Hypothalamus (tissue), 51 donors: ENCODE measurements at places on chromosomes 3 and 15.
A peak's percentile ranks its signal among the peaks of the same experiment; 100 is the strongest.

- no peak for DNase-seq
Measured at GRCh38 chr15:45136378-45136764, 6.6 kb downstream of the DUOX1 start.

- no peak for DNase-seq
Measured at GRCh38 chr3:168088106-168088720, 7.5 kb downstream of the GOLIM4 start.

- no peak for DNase-seq
Measured at GRCh38 chr3:195005759-195006510, 265.0 kb downstream of the XXYLT1 start.

DNA sequence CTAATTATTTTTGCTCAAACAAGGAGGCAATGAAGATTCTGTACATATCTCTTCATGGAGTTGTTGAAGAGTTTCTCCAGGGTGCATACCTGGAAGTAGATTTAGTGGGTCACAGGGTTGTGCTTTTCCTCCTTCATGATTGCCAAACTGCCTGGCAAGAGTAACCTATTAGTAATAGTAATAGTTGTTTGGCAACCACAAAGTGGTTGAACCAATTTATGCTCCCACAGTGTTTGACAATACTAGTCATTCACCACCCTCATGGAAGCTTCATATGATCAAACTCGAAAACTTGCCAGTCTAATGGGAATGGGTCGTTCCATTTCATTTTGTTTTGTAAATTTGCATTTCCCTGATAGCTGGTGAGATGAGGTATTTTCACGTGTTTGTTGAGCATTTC, 57.8 kb downstream of the TLE3 start:
- no peak for DNase-seq

DNA sequence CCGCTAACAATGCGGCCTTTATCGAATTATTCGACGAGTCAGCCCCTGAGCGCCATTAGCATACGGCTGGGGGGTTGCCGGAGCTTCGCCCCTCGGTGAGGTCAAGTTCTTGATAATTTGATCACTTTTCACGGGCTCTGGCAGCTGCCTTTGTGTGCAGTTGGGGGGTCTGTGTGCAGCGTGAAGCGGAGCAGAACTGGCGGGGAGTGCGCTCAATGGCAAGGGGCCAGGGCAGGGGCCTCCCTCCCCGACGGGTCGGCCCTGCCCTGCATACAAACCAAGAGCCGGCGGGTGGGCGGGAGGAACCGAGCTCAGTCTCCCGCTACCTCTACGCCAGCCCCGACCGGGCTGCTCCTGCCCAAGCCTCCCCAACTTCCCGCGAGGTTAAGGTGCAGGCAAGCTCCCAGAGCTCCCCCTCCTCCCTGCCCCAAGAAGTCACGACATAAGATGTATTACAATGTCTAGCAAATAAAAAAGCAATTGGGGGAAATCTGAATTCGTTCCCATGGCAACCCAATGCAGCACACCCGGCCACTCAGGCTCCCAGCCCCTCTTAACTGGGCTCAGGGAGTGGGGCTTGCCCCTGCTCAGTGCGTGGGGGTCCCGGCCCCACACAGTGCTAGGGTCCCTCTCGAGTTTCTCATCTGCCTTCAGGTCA, 34.1 kb upstream of the POLG start:
- no peak for DNase-seq

GRCh38 chr15:37837276-37837675, 97.2 kb upstream of the TMCO5A start:
- DNase-seq = no peak

- peak; percentile 37 for DNase-seq
Measured at GRCh38 chr3:196202516-196202970, 8.7 kb downstream of the ZDHHC19 start.

DNA sequence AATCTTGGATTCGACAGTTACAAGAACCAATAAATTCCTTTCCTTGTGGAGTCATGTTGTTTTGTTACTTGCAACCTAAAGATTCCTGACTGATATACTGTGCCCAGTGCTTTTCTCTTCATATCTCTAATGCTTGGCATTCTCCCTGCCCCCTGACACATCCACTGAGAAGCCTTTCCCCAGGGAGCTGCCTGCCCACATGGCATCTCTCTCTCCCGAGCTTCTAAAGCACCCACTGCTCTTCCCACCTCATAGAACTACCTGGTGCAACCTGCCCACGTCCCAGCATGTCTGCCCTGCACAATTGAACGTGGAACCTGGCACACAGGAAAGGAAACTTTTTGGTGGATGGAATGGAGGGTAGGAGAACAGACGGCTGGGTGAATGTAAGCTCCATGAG, 6.8 kb downstream of the CYP8B1 start:
- no peak for DNase-seq

- DNase-seq = peak; percentile 91
Measured at GRCh38 chr3:195863121-195864061, 45.0 kb downstream of the TNK2 start.

DNA sequence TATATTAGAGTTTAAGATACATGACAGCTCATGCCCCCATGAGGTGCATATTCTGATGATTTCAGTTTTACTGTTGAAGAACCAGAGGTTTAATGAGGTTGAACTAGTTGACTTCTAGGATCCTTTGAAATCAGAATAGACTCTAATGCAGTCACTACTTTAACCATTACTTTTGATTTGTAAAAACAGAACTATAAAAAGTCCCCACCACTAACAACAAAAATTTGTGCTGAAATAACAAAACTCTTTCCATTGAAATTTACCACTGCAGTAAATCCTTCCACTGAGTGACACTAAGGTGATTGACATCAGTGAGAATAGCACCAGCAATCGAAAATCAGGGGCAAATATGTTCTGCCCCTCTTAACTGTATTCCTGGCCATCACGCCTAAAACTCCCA, 214.1 kb downstream of the SHQ1 start:
- DNase-seq = no peak

DNA sequence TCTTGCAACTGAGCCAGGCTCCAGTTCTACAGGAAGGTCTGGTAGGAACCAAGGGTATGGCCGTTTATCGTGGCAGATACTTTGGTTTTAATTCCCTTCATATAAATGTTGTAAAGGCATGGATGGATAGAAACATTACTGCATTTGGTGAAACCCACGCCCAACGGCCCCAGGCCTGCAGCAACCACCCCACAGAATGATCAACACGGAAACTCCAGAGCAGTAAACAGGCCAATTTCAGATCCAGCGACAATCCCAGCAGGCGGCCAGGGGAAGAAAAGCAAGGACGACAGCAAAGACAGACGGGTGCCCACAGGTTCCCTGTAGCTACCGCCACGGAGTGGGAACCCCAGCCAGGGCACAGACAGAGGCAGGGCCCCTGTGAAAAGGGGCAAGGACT, 32.6 kb upstream of the PCSK6 start:
- no peak for DNase-seq

DNA sequence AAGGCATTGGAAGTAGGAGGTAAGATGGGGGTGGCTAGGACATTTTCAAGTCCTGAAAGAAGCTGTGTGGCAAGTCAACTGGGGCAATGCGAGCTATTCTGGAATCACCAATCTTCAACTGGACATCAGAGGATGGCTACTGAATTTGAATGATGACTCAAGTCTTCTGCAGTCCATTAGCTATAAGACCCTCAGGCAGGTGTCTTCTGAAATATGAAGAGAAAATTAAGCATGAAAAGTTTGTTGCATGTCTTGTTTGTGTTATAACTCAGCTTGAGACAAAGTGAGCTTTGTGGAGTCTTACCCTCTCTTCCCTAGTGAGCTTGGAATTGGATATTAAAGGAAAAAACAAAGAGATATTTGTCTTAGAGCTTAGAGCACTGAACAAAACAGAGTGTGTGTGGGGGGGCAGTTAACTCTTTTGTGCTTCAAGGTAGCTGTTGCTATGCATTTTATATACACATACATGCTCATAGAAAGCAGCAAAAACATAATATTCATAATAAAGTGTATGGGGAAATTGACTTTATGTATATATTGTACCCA, 979.1 kb downstream of the MCTP2 start:
- DNase-seq = no peak

DNA sequence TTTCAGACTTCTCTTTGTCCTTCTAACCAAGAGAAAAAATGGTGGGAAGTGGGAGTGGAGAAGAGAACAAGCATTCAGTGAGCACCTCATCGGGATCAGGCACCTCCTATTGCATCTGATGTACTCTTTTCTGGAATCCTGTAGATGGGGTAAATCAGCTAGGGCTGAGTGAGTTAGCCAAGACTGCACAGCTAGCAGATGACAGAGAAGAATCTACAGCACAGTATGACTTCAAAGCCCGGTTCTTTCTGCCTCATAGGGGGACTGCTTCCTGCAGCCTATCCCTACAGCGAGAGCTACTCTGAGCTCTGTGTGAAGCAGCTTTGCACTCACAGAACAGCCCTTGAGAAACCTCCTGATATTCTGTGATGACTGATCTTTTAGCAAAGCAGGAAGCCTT, 275.2 kb upstream of the MEIS2 start:
- no peak for DNase-seq

DNA sequence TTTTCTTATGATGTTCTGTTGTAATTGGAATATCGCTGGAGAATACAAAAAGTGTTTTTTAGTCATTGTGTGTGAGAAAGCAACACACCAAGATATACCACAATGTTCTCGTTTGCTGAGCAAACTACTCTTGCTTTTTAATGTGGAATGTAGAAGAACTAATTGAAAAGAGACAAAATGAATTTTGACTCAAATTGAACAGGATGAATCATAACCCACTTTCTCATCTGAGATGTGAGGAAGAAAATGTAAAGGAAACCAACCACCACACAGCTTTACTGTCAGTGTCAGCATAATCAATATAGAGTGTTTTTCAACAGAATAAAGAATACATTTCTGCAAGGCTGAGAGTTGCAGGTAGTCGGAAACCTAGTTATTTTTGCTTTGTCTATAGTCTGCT, 448.8 kb upstream of the TPRG1 start:
- DNase-seq = no peak

GRCh38 chr15:30870681-30871080, 33.0 kb upstream of the FAN1 start:
- DNase-seq = no peak

- DNase-seq = no peak
Measured at GRCh38 chr15:70023064-70023768, 74.5 kb downstream of the TLE3 start.

- no peak for DNase-seq
Measured at GRCh38 chr15:66911131-66911700, 154.2 kb upstream of the SMAD3 start.

GRCh38 chr3:123154020-123154985, 47.4 kb upstream of the SEC22A start:
- DNase-seq = no peak

- DNase-seq = no peak
Measured at GRCh38 chr15:74428442-74428787, 5.3 kb downstream of the SEMA7A start.

GRCh38 chr3:122577409-122578031, at the start of gene PARP15:
PARP15 (plus strand) TSS chr3:122577650; CDS start chr3:122577668, 18 bp downstream.
- DNase-seq = no peak

DNA sequence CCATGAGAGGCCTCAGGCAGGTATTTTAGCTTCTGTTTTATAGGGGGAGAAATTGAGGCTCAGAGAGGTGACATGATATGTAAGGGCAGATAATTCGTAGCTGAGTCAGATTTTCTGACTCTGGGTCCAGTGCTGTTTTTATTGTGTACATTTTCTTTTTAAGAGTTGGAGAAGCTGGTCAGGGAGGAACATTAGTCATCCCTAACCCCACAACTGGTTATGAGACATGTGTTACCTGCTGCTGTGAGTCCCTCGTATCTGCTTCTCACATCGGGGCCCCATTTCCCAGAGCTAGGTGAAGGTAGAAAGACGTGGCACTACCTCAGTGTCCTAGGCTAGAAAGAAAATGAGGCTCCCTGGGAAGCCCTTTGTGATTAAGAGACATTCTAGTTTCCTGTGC, 28.6 kb downstream of the GALNT15 start:
- no peak for DNase-seq

DNA sequence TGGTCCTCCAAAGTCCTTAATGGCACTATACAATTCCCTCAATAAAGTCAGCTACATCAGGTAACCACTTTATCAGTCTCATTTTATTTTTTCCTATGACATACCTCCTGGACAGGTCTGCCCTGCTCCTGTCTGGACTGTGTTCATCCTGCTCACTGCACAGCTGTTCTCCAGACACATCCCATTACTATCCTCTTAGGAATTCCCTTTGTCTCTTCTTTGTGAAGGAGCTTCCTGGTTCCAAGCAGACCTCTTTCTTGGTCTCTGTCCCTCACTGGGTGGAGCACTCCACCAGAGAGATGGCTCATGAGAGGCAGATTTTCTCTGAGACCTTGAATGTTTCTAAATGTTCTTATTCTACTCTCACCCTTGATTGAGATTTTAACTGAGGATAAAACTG, 60.1 kb downstream of the KY start:
- no peak for DNase-seq

DNA sequence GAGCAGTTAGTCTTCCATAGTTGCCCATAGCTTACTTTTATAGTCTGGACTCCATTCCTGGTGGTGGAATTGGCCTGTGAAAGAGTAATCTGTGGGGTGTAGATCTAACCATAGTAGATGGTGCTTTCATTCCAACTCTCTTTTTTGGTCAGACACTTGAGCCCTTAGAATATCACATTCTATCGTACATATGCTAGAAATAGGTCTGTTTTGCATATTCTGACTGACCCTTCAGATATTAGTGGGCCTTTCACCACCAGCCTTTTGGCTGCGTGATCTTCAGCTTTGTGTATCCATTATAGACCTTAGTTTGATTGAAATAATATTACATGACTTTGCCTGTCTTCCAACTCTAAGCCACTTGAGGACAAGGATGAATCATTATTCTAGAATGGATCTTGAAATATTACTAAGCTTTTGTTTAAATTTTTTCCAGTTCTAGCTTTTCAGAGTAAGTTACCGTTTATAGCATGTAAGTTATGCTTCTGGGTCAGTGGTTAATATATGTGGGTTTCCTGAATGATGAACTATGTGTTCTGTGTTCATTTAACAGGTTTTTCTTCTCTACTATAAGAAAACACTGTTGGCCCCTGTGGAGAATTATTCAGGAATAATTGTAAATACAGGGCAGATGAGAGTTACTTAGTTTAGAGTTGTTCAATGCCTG, 8.7 kb downstream of the RAB7A start:
- no peak for DNase-seq

- DNase-seq = no peak
Measured at GRCh38 chr3:123018683-123019082, 8.9 kb downstream of the SEMA5B start.

DNA sequence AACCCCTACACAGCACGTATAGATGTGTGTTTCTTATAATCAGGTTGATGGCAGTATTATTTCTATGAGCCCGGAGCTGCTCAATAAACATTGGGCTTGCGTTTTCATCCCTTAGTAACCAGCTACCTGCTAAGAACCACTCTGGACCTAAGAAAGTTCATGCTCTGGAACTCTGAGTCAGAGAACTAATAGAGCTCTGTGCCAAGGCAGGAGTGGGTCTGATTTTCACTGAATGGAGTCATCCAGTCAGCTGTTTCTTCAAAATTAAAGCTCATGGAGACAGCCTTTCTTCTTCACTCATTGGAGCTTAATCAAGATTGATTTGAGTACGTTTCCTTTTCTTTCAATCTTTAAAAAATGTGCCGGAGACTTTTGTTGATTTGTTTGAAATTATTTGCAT, 145.7 kb downstream of the BBX start:
- DNase-seq = no peak
